ENCODE measurements at places on chromosomes 5 and 9.

DNA sequence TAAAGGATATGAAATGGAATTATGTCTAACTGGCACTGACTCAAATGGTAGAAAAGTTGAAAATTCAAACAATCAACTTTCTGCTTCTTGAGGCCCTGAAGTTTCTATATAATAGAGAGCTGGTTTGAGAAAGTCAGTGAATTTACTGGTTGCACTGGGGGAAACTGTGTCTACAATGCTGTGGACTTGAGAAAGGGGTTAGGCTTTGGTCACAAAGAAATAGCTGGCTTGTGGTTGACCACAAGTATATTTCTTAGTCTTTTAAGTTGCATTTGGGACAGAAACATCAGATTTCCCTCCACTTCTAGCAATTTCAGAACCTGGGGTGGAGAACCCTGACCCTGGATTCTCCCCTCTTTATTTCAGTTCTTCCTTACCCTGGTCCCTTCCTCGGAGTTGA is 192.6 kb upstream of the ACTBL2 start:
- no peak for DNase-seq

DNA sequence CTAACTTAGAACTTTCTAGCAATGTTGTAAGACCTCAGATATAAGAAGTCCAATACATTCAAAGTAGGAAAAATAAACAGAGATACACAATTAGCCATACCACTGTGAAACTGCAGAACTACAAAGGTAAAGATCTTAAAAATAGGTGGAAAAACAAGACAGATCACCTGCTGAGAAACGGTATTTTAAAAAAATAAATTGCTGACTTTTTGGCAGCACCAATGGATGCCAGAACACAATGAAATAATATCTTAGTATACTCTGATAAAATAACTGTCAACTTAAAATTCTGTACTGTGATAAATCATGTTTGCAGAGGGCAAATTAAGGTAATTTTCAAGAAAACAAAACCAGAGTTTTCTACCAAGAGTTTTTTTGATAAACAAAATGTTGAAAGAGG is 138.9 kb downstream of the FBN2 start:
- DNase-seq = no peak

- no peak for DNase-seq
These were observed 176.1 kb downstream of the PAM start for GRCh38 chr5:102931085-102931725.

DNA sequence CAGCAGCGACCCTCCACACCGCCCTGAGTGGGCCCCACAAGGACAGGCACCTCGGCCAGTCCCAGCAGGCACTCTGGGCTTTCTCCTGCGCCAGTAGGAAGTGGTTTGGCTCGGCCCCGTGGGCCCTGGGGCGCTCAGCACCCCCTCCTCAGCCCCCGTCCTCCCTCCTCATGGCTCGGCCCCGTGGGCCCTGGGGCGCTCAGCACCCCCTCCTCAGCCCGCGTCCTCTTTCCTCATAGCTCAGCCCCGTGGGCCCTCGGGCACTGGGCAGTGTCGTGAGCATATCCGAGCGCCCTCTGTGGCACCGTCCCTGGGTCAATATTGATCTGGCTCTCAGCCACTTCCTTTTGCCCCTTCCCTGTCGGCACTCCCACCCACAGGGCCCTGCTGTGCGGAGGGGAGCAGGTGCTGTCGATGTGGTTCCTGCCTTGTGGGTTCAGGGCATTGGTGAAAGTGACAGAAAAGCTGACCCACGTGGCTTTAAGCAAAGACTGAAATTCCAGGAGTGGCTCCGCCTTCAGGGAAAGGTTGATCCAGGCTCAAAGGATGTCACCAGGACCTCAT is 5.5 kb upstream of the SCGB3A1 start:
- DNase-seq = no peak

DNA sequence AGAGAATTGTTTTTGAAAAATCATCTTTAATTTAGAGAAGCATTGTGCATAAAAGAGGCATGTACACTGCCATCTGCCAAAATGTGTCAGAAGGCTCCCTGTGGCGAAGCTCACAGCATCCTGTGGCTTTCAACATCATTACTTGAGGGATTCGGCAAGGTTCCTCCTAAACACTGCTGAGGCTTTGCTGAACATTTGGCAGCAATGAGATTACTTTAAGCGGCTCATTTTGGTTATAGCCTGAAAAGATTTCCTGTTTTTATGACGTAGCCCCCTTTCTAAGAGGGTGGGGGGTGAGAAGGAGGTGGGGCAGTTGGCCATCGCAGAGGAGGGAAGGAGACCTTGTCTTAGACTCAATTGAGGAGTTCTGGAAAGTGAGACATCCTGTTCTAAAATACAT is 469.4 kb downstream of the RASEF start:
- no peak for DNase-seq

GRCh38 chr5:56060276-56061110 is 65.7 kb upstream of the IL6ST start:
- no peak for DNase-seq

GRCh38 chr9:24497671-24498070 is 48.0 kb downstream of the IZUMO3 start:
- no peak for DNase-seq

DNA sequence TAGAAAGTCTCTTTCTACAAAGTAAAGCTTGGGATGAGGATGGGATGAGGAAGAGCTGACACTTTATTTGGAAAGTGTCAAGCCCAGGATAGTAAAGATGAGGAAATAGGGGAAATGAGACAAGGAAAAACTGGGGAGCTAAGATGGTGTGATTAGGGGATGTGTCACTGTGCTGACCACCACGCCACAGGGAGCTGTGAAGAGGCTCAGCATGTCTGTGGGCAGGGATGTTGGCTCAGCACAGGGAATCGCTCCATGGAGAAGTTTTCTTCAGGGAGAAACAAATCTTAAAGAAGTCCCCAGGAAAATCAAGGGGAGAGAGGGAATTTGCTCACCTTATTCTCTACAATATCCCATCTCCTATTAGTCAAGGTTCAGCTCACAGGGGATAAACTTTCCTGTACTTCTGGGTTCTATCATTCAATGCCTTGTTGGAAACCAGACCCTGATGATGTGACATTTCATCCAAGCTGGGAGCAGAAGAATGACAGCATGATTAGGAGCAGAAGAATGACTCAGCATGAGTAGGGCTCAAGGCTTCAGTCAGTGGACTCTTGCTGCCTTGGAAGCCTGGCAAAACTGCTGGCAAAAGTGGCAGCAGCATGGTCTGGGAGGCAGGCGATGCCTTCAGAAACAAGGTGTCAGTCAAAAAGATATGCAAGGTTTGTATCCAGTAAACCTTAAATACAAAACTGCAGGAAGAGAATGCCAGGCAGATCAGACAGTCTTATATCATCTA is 4.9 kb downstream of the HSPB3 start:
- DNase-seq = peak; percentile 54

- no peak for DNase-seq
These were observed 7.0 kb downstream of the NSMF start for GRCh38 chr9:137452006-137452760.

DNA sequence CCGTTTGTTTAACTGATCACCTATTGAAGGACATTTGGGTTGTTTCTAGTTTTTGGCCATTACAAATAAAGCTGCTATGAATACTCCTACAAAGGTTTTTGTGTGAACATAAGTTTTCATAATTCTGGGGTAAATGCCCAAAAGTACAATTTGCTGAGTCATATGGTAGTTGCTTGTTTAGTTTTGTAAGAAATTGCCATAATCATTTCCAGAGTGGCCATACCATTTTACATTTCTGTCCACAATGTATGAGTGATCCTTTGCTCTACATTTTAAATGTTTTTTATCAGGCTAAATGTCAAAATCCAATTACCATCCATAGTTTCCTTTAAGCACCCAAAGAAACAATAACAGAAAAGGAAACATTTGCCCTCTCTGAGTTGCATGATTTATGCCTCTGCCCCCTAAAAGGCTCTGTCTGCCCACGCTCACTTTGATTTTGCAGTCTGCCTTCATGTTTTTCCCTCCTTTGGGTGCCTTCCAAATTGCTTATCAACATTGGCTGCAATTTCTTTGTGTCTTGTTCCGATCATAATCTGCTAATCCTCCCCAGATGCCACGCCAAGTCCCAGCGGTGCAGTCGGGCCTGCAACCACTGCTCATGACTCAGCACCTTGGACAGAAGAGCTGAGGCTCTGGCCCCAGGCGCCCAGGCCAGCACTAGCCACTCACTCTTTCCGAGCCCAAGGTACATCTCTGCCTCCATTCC is 339.2 kb downstream of the PIK3R1 start:
- peak; percentile 49 for DNase-seq

DNA sequence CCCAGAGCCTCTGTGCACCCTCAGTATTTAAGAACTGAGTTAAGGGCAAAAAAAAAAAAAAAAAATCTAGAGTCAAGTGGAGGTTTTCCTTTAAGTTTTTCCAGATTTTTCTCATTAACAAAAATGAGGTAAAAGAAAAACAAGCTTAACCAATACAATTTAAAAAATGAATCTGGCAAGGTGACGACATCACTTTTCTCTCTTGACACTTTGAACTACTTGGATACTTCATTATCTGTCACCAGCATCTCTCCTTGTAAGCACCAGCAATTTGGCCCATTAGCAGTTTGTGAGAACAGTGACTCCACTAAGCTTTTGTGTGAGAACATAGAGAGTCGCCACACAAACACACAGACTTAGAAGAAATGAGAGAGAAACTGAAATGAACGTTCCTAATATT is 345.7 kb upstream of the SLC30A5 start:
- no peak for DNase-seq

DNA sequence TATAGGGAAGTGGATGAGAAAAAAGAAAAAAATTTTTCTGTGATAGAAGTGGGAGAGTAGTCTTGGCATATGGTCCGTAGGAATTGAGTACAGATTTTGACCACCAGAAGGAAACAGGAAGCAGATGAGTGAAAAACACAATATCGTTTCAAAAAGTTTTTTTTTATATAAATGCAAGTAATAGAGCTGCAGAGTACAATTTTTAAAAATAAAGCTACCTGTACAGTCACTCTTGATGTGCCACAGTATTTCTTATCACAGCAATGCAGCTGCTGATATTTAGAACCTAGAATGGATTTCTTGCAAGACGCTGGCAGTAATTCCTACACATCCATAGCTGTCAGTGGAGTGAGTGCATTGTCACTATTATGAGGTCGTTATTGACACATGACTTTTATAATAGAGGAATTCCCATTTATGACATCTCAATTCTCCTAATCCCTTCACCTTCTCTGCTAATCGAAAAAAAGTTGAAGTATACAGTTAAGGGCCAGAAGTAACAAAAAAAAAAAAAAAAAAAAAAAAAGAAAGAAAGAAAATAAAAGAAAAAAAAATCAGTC is 477.7 kb downstream of the TAF11L14 start:
- no peak for DNase-seq

- DNase-seq = no peak
These were observed 132.3 kb downstream of the ADAMTSL1 start for GRCh38 chr9:18606281-18606680.

DNA sequence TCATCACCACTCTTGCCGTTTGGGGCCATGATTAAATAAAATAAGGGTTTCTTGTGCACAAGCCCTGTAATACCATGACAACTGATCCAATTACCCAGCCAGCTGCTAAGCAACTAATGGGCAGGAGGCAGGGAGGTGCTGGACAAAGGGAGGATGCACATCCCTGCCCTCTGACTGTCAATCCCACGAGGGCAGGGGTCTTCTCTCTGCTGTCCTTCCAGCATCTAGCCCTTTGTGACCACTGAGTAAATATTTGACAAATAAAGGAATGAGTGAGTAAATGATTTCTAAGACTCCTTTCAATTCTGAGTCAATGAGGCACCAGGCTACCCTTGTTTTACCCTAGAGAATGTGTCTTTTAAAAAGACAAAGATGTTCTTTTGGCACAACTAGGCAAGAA is 247.1 kb downstream of the SYK start:
- DNase-seq = no peak

GRCh38 chr9:70600506-70600905 is 186.0 kb upstream of the KLF9 start:
- DNase-seq = no peak

DNA sequence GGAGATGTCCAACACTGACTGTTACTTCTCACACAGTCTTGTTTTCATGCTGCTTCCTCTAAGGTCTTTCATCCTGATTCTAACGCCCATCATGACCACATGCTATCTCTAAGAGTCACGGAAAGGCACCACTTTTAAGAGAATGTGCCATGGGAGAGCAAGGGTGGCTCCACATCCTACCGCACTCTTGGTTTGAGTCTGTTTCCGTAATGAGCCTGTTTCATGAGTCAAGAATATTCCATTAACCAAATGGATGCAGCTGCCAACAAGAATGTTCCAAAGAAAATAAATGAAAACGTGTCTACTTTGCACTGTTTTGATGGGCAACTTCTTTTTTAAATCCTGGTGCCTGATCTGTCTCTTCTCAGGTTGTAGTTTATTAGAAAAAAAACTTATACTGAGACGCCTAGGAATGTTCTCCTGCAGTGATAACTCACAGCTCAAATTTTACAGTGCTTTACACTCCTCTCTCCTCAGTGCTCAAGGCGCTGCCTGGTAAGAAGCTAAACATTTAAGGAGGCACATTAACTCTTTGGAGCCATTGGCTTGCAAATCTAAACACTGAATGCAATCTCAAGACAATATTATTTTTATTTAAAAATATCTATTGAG is 124.3 kb downstream of the FGF1 start:
- no peak for DNase-seq

GRCh38 chr5:97000391-97000790 is 64.5 kb downstream of the LNPEP start:
- DNase-seq = no peak

DNA sequence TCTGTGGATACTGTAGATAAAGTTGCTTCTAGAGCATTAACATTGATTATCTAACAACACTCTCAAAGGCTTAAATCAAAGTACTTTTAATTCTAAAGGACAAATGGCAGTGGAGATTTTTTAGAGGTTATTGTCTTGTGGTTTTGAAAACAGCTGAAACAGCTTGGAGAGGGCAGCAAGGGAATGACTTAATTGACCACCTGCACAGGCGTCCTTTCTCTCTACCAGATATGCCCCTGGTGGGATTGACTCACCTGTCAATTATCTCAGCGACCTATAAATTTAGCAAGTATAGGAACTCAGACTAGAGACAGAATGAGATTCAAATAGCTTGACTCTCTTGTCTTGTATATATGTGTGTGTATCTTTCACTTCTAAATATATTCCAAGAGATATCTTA is 13.5 kb downstream of the ARL14EPL start:
- no peak for DNase-seq

DNA sequence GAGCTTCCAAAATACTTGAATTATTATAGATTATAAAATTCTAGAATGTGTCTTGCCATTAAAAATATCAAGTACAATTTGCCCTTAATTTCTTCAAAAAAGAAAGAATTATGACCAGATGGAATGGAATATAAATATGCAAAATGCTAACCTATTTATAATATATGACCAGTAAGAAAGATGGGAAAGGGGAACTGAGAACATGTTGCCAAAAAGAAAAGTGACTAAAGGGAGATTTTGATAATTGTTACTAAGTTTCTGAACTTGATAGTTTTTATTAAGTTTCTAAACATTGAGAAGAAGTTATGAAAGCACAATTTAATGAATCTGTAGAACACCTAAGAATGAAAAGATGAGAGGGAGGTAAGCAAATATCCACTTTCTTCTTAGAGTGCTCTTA is 188.4 kb upstream of the NR4A3 start:
- DNase-seq = no peak

GRCh38 chr9:107285286-107285685 is 2.2 kb downstream of the RAD23B start:
- no peak for DNase-seq
